Right renal pelvis (tissue), 4 donors: ENCODE measurements at places on chromosomes 13 and 19.

GRCh38 chr13:22053053-22053452 lies 382.2 kb downstream of the FGF9 start:
- DNase-seq = no peak

- DNase-seq = no peak
Measured at GRCh38 chr13:21529146-21529893, 70.2 kb upstream of the ZDHHC20 start.

DNA sequence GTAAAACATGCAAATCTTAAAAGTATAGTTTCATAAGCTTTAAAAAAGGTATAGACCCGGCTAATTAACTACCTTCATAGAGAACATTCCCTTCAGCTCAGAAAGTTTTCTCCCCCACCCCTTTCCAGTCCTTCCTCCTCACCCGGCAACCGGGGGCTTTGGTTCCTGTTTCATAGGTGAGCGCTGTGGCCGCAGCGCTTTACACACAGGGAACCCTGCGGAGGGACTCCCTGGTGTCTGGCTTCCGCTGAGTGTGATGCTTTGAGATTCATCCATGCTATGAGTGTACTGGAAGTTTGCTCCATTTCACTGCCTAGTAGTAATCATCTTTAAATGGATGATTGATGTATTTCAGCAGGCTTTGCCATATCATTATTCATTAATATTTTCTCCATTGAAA lies 26.0 kb upstream of the PABPC3 start:
- DNase-seq = no peak

GRCh38 chr19:54154603-54155345 lies 4.7 kb downstream of the LENG1 start:
- no peak for DNase-seq

DNA sequence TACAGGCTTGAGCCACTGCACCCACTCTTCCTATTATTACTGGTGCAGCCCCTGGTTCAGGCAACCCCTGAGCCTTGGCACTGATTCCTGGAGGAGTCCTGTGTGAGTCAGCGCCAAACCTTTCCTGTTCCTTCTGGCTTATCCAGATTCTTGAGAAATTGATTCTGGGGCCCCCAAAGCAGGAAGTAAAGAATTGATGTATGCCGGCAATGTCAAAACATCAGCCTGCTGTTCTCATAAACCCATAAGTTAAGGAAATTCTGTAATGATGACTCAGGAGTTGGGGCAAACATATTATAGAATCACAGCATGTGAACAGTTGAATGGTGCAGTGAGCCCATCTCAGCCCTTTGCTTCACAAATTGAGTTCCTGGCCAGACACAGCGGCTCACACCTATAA lies 1.4 kb upstream of the OR7G3 start:
- DNase-seq = no peak
